Osteoblast (primary cell): ENCODE measurements at places on chromosomes 7 and 10. TPM values are rescaled to one million over a fixed set of nuclear protein-coding genes. Genes with fewer than 3 reads are reported as not detected.
A peak's percentile ranks its signal among the peaks of the same experiment; 100 is the strongest.

DNA sequence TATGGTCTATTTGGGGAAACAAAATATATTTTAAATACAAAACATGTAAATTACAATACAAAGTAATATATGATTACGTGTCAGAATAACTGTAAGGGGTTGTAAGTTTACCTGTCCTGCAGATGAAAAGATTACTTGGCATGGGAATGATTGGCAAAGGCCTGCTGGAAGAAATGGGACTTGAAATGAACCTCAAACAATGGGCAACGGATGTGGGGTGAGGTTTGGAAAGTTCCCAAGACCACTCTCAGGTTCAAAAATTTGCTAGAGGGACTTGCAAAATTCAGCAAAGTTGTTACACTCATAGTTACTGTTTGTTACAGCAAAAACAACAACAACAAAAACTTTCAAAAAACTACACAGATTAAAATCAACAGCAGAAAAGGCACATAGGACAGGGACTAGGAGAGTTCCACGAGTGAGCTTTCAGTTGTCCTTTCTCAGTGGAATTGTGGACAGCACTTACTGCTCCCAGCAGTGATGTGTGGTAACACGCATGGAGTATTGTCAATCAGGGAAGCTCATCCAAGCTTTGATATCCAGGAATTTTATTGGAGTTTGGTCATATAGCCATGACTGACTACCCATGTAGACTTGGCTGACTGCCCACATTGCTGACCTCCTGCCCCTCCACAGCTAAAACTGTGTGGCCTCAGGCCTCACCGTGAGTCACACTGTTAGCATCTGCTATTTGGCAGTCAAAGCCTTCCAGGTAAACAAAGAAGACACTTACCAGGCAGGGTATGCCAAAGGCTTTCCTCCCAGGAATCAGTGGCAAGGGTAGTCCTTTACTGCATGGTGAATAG is 43.8 kb downstream of the EXOC6 start:
- DNase-seq, result peak; percentile 23

- DNase-seq, result no peak
Observed at GRCh38 chr10:30039567-30039966, 19.8 kb downstream of the JCAD start.

GRCh38 chr10:120457431-120458172 is 575 bp downstream of the PLPP4 start:
- peak; percentile 85 for DNase-seq

GRCh38 chr10:128069351-128070051 is 56.7 kb downstream of the MKI67 start:
- peak; percentile 97 for DNase-seq

The SCART1 gene
- total RNA-seq, result 5.1 and 5.6 TPM in 2 replicates

The ERVW-1 gene
- not detected in 2 replicates for total RNA-seq
